ENCODE measurements at places on chromosomes 13 and 19.
A peak's percentile ranks its signal among the peaks of the same experiment; 100 is the strongest.

GRCh38 chr13:30192320-30193093 lies 114.8 kb downstream of the KATNAL1 start:
- no peak for DNase-seq

GRCh38 chr19:50792272-50793250 lies 2.3 kb downstream of the ACP4 start:
- DNase-seq = no peak

DNA sequence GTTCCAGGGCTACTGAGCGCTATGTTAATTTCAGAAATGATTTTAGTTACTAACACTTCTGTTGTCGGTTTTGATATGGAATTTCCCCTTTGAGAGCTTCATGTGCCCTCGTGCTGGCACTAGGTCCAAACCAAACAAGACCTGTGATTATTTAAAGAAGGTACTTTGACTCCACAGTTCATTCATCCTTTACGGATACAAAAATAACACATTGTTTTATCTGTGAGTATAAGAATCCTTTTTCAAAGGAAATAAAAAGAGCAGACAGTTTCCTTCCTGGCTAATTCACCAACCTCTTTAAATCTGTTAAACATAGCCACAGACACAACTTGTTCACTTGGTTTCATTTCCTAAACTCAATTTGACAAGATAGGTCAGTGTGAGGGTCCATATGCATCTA lies 141.2 kb downstream of the FLT1 start:
- DNase-seq = no peak

- DNase-seq = no peak
Measured at GRCh38 chr19:11165486-11166030, 10.0 kb upstream of the SPC24 start.

- no peak for DNase-seq
Measured at GRCh38 chr13:40895227-40896184, 106.1 kb downstream of the SLC25A15 start.

DNA sequence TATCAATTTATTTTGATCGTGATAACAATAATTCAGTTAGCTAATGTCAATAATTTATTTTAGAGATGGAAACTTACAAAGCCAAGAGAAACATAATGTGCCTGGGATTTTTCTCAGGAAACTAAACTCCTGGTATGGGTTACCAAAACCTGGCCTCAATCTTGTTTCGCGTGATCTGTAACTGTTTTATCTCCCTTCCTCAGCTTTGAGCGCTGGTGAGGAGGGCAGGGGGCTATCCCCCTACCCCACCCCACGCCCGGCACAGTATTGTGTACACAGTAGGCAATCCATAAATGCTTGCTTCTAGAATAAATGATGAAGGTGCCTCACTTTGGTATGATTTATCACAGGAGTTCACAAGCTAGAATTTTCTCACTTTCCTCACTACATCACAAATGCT lies 7.7 kb upstream of the DOCK9 start:
- DNase-seq = no peak

GRCh38 chr19:1516395-1516753 lies 3.6 kb upstream of the ADAMTSL5 start:
- no peak for DNase-seq

GRCh38 chr19:29793116-29793727 lies 18.6 kb upstream of the CCNE1 start:
- DNase-seq = no peak

DNA sequence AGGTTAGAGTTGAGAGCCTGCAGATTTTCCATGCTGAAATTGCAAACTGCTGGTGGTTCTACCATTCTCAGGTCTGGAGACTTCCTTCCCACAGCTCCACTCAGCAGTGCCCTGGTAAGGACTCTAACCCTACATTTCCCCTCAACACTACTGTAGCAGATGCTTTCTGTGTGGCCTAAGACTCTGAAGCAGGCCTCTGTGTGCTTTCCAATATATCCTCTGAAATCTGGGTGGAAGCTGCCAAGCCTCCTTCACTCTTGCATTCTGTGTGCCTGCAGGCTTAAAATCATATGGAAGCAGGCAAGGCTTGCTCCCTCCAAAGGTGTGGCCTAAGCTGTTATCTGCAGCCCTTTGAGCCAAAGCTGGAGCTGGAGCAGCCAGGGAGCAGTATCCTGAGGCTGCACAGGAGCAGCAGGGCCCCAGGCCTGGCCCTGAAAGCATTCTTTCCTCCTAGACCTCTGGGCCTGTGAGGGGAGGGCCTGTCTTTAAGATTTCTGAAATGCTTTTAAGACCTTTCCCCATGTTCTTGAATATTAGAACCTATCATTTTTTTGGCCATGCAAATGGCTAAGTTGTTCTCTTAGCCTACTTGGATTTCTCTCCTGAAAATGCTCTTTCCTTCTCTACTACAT lies 134.1 kb upstream of the TSHZ3 start:
- no peak for DNase-seq

DNA sequence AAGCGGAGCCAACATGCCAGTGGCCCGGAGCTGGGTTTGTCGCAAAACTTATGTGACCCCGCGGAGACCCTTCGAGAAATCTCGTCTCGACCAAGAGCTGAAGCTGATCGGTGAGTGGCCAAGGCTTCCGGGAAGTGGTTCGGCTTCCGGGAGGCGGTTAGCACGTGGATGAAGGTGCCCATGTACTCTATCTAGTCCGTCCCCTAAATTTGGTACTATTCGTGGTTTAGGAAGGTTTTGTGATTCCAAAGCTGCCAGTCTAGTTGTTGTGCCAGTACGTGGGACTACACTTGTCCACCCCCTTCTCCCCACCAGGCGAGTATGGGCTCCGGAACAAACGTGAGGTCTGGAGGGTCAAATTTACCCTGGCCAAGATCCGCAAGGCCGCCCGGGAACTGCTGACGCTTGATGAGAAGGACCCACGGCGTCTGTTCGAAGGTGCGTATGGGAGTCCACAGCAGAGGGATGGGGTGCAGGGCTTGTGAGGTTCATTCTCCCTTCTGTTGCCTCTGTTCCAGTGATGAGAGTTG lies 579 bp downstream of the RPS9 start:
- no peak for DNase-seq

DNA sequence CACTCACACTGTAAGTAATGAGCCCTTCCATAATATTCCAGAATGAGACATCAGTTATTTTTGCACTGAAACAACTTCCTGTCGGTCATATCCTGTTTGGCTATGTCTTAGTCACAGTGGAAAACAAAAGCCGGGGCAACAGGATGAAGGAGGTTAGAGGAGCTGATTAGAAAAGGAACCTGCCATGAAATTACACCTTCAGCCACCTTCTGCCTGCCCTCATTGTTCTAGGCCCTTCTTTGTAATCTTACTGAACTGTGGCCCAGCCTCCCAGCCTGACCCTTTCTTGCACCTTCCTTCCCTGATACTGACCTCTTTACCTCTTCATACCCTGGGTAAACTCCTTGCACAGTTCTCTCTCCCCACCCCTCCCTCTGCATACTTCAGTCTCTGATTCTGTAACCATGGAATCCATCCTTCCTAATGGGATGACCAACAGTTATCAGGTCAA lies 67.3 kb downstream of the DOCK9 start:
- peak; percentile 7 for DNase-seq

DNA sequence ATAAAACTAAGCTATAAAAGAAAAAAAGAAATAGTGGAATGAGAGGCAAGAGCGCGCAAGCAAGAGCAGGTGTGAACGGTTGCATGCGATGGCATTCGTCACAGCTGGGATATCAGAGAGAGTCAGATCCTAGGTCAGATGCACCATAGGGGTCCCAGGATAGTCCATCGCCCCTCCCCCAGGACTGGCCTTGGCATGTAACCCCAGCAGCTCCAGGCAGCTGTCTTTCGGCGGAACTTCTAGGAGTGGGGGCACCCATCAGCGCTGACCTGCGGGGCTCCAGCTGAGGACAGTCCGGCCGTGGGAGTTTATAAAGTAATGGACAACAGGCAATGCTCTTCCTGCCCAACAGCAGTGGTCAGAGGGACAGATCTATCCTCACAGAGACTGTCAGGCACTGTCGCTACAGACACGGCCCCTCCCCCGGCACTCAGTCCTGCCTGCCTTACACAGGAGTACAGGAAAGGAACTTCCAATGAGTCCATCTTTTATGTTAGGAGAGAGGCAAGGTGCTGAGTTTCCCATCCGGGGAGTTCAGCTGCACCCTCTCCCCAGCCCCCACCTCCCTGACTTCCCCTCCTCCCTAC lies 1.4 kb downstream of the SIAH3 start:
- DNase-seq = no peak

- DNase-seq = no peak
Measured at GRCh38 chr13:45713106-45713690, 11.1 kb downstream of the CBY2 start.

DNA sequence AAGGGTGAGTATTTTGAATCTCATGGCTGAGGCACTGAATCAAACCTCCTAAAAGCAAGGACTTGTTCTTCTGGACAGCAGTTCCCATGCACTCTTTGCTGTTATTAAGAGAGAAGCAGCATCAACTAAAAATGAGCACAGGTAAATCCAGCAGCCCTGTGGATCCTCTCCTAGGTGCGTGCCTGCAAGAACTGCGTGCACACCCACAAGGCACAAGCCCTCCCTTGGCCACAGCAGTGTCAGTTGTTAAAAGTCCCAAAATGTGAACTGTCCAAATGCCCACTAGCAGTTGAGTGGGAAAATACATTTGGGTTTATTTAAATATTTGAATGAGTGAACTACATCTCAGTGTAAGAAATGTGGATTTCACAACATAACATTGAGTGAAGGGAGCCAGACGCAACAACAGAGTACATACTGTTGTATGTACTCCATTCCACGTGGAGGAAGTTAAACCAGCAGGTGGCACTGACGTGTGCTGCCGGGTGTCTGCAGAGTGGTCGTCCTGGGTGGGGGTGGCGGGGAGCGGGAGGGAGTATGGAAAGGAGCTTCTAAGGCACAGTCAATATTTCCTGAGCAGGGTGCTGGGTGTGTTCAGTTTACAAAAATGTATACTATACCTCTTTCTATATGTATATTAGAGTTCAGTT lies 266.4 kb downstream of the NALCN start:
- no peak for DNase-seq

- no peak for DNase-seq
Measured at GRCh38 chr13:73198991-73199411, 140.2 kb downstream of the KLF5 start.

DNA sequence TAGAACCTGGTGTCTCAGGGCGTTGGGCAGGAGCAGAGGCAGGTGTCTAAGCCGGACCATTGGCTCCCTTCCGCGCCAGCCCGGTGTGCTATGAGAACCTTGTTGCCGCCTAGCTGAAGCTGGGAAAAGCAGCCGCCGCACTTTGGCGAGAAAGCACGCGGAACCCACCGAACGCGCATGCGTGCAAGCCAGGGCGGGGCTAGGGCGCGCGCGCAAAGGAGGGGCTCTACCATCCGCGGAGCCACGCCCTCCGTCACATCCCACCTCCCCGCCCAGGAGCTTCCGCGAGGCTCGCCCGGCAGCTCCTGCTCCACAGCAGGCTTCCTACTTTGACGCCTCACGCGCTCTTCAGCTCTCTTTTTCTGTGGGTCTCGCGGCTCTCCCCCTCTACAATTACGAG lies 51.3 kb downstream of the WDR87 start:
- DNase-seq = no peak

GRCh38 chr13:34347784-34348573 lies 530.0 kb downstream of the RFC3 start:
- no peak for DNase-seq

DNA sequence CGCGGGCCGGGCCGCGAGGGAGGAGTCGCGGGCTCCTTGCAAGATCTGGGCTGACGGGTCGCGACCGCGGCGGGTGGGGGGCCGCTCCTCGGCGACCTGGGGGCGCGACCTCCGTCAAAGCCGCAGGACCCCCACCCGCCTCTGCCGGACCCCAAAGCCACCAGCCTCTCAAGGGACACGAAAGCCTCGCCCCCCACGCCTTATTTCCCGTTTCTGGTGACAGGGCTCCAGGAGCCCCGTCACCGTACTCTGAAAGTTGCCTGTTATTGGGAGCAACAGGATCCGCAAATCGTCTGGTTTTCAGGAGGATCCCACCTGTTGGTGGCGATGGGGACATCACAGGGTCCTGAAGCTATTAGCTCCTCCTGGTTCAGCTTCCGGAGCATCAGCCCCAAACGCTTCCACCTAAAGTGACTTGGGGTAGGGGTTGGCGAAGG lies 530 bp downstream of the MAU2 start:
- no peak for DNase-seq

GRCh38 chr19:15715642-15716041 lies 12.2 kb upstream of the OR10H2 start:
- DNase-seq = no peak

DNA sequence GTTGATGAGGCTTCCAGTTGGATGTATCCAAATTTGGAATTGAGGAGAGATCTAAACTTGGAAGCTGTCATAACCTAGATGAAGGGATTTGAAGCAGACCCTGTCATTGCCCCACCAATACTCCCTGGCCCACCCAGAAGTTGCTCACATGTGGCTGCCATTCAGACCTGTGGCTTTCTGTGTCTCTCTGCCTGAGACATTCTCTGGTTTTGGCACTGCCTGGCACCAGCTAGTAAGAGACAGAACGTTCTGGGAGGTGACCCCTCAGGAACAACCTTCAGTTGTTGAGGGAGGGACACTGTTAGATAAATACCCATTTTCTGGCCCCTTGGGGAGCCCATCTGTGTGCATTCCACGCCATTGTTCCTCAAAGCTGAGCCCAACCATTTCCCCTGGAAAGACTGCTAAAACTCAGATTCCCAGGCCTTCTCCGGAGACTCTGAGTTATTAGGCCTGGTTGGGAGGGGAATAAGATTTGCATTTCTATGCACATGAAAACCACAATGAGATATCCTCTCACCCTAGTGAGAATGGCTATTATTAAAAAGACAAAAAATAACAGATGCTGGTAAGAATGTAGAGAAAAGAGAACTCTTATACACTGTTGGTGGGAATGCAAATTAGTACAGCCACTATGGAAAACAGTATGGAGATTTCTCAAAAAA lies 290.4 kb downstream of the TSHZ3 start:
- no peak for DNase-seq

DNA sequence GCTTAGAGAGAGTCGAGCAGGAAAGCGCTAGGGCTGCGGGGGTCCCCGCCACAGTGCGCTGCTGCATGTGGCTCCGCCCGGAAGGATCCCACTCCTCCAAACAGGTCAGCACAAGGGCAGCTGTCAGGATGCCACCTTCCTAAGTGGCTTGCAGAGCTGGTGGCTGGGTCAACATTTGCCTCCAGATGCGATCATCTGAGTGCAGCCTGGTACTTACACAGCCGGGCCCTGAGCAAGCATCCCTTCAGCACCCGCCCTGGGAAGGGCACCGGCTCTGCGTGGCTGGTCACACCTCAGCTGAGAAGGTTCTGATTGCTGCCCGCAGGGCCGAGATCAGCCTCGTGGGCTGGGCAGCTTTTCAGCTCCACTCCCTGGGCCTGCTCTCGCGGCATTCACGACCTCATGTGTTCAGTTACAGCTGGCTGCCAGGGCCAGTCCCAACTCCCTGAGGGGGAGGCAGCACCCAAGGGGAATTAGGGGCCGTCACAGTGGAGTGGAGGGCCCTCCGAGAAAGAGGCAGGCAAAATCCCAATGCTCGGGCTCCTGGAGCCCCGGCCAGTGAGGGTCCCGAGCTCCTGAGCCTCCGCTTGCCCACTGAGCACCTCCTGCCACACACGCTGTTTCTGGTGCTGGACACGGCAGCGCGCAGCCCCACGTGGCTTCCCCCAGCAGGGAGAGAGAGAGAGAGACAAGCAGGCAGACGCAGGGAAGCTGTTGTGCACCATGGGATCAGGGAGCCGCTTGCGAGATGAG lies 26.8 kb downstream of the AP1M1 start:
- no peak for DNase-seq

All from activated gamma-delta T cell treated with Interleukin-2 at 50 U/mL for 16 hours (primary cell).